Activated naive CD8-positive, alpha-beta T cell treated with anti-CD3 and anti-CD28 coated beads for 36 hours (primary cell): ENCODE measurements at places on chromosomes 3 and 15. TPM values are rescaled to one million over a fixed set of nuclear protein-coding genes. Genes with fewer than 3 reads are reported as not detected.
A peak's percentile ranks its signal among the peaks of the same experiment; 100 is the strongest.

GRCh38 chr3:128309026-128309425 is 155.7 kb downstream of the EEFSEC start:
- peaks cover 23% of the 10 kb centered on the region for H3K36me3 ChIP-seq
- no peak for DNase-seq
- no peak overlapping the region for H3K4me3 ChIP-seq
- peaks cover 7% of the 10 kb centered on the region for H3K4me1 ChIP-seq
- H3K27ac ChIP-seq: no peak overlapping the region

- H3K4me3 ChIP-seq: no peak overlapping the region
- H3K36me3 ChIP-seq: no peaks in the 10 kb centered on the region
- no peak overlapping the region for H3K27ac ChIP-seq
- no peak for DNase-seq
Observed at GRCh38 chr15:96657096-96657495, 326.6 kb downstream of the NR2F2 start.

- no peak for DNase-seq
- peaks cover 5% of the 10 kb centered on the region for H3K36me3 ChIP-seq
- no peak overlapping the region for H3K27ac ChIP-seq
- no peak overlapping the region for H3K4me3 ChIP-seq
- H3K27me3 ChIP-seq: peaks cover 4% of the 10 kb centered on the region
Observed at GRCh38 chr3:11734-12133, 184.8 kb upstream of the CHL1 start.

RAD18 gene
- 60.5 TPM for total RNA-seq

LRRIQ4 gene
- 0.18 TPM for total RNA-seq

- H3K36me3 ChIP-seq: peaks cover 6% of the 10 kb centered on the region
- no peak for DNase-seq
- H3K4me1 ChIP-seq: no peaks in the 10 kb centered on the region
- no peak overlapping the region for H3K4me3 ChIP-seq
- H3K27ac ChIP-seq: no peak overlapping the region
Observed at GRCh38 chr3:125479091-125479490, 40.9 kb downstream of the SNX4 start.

NDUFB5 gene
- total RNA-seq: 111 TPM

- no peaks in the 10 kb centered on the region for H3K27me3 ChIP-seq
- peak overlapping the region; percentile 93 for H3K27ac ChIP-seq
- peak overlapping the region; percentile 87 for H3K4me3 ChIP-seq
- peaks cover 11% of the 10 kb centered on the region for H3K36me3 ChIP-seq
Observed at GRCh38 chr15:66292571-66293418, 573 bp upstream of the DIS3L start.

DNA sequence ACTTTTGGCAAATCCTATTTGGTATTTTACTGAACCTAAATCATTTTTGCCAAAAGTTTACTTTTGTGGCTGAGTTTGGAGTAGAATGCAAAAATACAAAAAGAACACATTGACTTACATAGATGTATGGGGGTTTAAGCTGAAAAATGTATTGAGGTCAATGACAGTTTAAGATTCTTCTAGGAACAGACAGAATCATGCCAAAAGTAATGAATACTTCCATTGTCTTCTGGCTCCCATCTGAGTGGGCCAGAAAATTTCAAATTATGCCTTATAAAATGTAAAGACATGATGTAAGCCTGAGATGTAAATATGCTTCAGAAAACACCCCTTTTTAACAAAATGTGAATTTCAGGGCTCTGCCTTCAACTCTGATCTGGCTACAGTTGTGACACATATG is 375.1 kb upstream of the DPH6 start:
- no peak for DNase-seq
- H3K27me3 ChIP-seq: no peaks in the 10 kb centered on the region
- H3K4me1 ChIP-seq: no peaks in the 10 kb centered on the region

DNAH1 gene
- 3.7 TPM for total RNA-seq

KNG1 gene
- total RNA-seq: not detected

- peaks cover 3% of the 10 kb centered on the region for H3K36me3 ChIP-seq
- no peak overlapping the region for H3K27ac ChIP-seq
- no peaks in the 10 kb centered on the region for H3K27me3 ChIP-seq
- no peak for DNase-seq
- H3K4me3 ChIP-seq: no peak overlapping the region
Observed at GRCh38 chr15:71921191-71921590, 110.8 kb downstream of the NR2E3 start.
